Posterior cingulate gyrus (tissue), 11 donors: ENCODE measurements at places on chromosomes 1 and 21.

- no peak for DNase-seq
Observed at GRCh38 chr1:57270927-57271698, 152.7 kb downstream of the DAB1 start.

- DNase-seq, result no peak
Observed at GRCh38 chr1:223845037-223845809, 524 bp downstream of the TP53BP2 start.

DNA sequence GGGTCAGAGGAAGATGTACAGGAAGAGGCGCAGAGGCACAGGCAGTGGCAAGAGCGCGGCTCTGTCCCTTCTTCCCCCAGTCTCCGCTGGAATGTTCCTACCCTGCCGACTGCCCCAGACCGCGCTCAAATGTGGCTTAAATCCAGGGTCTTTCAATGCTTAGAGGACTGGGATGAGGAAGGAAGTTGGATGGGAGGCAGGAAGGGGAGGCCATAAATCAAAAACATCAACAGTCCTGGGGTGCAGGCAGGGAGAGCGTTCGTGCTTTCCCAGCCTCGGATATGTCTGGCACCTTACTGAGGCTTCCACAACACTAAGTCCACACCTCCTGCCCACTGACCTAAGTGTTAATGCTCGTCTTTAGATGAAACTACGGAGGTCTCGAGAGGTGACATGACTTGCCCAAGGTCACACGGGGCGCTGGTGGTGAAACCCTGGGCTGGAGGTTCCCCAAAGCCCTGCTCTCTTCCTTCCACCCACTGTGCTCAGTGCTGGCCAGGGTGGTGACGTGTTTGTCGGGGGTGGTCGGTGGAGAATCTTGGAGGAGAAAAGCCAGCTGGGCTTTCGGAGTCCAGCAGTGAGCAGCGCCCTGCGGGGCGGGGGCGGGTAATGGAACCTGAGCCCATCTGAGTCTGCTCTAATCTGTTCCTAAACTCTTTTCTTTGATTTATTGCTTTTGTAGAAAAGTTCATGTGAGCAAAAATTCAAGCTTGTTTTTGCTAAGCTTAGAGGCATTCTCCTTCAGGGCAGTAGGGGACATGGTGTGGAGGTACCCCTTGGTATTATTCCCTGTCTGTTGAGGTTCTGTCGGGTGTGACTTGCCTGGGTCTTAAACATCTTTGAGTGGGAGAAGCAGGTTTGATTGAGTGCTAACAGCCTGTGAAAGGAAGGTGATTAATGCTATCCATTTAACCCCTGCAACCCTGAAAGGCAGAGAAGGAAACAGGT lies 708 bp downstream of the CDA start:
- no peak for DNase-seq

GRCh38 chr1:46248122-46248920 lies 758 bp downstream of the RAD54L start:
- DNase-seq, result no peak

- no peak for DNase-seq
Observed at GRCh38 chr1:110070671-110071242, at the start of gene ALX3. Gene ALX3, minus strand, starts transcription at chr1:110070672. Its CDS starts 60 bp downstream, at chr1:110070612.

GRCh38 chr1:110224240-110224995 lies 14.3 kb downstream of the KCNC4 start:
- no peak for DNase-seq

GRCh38 chr1:209791920-209792319 lies 7.6 kb upstream of the C1orf74 start:
- no peak for DNase-seq

DNA sequence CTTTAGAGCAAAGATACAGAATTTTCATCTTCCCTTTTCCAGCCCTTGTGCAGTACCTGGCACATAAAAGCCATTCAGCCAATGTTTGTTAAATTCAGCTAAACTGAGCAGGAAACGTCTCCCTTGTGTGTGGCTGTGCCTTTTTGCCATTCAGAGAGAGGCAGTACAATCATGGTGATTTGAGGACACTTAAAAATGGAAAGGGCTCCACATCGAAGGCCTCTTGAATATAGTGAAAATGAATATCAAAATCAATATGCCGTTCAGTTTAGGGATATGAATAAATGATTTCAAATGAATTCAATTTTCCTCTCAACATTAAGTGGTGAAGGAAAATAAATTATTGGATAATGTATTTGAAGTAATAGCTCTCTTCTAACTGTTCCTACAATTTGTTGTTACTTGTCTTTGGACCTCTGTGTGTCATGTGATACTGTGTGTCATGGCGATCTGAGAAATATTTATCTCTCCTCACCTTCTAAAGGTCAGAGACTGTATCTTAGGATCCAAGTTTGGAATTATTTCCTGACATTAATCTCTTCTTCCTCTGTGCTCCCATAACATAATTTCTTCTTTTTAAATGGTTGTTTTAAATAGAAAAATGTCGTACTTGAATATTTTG lies 355.6 kb upstream of the ST6GALNAC5 start:
- no peak for DNase-seq

DNA sequence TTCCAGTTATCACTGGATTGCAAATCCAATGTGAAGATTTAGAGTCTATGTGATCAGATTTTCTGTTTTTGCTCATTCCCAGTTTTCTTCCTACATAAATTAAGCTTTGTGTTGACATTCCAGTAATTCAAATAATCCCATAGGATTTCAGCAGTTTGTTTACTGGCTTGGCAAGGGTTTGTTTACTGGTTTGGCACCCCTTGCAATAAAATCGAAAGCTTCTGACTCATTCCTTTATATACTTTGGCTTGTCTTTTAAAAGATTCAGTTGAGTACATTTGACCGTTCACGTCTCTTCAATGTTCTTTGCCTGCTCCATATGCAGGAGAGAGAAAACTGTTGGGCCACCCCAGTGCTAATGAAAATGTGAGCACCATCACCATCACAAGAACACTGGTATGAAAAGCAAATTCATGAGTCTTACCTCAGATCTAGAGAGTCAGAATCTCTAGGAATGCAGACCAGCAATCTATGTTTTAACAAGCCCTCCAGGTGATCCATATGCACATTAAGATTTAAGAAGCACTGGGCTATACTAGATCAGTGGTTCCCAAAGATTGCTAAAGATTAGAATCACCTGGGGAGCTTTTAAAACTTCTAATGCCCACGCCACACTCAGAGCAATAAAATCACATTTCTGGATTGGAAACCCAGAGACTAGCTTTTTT lies 32.8 kb downstream of the ZC3H11B start:
- no peak for DNase-seq

GRCh38 chr1:233082778-233083550 lies 132.6 kb downstream of the NTPCR start:
- no peak for DNase-seq

DNA sequence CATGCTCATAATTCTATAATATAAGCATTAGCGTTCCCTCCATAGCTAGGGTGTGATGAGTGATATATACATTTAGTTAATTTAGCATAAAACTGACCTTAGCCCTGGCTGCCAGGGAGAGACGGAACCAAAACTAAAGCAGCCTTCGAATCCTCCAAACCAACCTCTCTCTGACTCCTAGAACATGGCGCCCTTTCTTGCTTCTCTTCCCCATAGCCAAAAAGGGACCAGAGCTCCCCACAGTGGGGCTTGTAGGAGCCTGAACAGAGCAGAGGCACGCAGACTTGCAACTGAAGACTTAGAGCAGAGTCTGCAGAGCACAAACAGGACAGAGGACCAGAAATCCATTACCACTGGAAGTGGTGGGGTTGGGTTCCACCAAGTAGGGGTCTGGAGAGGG lies 17.7 kb downstream of the IRF2BP2 start:
- DNase-seq, result no peak

DNA sequence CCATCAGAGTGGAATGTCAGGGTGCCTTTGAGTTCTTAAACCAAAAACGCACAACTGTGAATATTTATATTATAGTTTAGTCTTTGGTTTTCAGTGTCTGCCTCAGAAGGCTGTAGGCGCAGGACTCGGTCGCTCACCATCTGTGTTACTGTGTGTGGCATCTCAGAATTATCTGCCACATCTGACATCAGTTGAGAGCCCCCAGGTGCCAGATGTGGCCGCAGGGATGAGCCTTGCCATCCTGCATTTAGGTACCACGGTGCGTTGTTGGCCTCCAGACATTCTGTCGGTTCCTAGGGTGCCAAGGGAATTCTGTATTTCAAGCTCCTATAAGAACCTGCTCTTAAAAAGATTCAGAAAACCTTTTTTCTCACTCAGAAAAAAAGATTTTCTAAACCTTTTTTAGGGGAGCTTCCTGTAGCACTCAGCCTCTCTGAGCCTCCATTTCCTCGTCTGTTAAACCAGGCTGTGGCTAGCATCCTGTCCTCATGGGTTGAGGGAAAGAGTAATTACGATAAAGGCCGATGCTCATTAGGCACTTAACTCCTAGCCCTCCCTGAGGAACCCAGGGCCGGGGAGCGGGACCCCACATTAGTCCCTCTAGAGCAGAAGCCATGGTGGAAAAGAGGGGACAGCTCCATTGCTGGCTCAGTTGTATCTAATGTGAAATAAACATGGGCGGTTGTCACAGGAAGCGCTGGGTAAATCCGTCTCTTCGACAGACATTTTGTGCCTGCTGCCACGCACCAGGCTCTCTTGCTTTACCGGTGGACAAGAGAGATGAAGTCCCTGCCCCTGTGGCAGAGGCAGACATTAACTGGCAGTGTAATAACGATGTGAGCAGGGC lies 70.2 kb upstream of the MORC3 start:
- DNase-seq, result no peak

- no peak for DNase-seq
Observed at GRCh38 chr1:118479351-118479750, 294.3 kb upstream of the SPAG17 start.

DNA sequence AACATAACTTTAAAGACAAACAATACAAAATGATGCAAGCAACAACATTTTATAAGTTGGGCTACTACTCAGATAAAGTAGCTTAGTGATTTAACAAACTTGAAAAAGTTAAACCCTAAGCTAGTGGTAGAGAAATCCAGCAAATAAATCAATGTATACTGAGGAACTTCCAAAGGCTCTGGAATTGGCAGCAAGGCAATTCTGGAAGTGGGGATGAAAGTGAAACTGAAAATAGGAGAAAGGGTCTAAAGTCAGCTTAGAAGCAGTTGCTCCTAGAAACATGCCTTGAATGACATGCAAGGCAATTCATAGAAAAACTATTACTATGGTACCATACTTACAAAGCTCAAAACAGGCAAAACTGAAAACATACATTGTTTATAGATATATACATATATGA lies 90.0 kb upstream of the CAMK1G start:
- no peak for DNase-seq

DNA sequence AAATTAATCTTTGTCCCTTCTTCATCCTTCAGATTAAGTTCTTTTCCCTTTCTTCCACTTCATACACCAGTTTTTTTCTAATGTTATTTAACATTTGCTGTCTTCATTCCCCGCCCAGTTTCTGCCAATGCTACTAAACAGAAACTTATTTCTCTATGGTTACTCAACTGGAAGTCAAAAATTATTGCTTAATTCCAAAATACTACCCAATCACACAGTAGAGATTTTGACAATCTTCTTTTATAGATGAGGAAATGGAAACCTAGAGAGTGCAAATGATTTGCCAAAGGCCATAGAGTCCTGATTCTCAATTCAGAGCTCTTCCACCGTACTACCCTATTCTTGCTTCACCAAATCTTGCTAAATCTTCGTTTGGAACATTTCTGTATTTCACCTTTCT lies 58.1 kb upstream of the SH3GLB1 start:
- DNase-seq, result no peak

DNA sequence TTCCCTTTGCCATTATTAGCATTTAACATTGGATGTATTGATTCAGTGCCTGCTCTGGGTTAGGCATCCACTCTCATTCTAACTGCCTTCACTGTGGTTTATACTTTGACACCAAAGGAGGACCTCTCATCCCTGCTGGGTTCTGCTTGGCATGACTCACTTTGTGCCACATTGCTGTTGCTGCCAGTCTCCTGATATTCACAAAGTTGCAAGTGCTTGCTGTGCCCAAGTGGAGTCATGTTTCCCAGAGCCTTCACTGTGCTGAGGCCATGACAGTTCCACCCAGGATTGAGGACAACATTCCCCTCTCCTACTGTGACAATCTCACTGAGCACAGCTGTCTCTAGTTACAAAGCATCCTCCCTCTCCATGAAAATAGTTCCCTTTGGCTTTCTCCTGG lies 519.9 kb upstream of the USP24 start:
- DNase-seq, result no peak

DNA sequence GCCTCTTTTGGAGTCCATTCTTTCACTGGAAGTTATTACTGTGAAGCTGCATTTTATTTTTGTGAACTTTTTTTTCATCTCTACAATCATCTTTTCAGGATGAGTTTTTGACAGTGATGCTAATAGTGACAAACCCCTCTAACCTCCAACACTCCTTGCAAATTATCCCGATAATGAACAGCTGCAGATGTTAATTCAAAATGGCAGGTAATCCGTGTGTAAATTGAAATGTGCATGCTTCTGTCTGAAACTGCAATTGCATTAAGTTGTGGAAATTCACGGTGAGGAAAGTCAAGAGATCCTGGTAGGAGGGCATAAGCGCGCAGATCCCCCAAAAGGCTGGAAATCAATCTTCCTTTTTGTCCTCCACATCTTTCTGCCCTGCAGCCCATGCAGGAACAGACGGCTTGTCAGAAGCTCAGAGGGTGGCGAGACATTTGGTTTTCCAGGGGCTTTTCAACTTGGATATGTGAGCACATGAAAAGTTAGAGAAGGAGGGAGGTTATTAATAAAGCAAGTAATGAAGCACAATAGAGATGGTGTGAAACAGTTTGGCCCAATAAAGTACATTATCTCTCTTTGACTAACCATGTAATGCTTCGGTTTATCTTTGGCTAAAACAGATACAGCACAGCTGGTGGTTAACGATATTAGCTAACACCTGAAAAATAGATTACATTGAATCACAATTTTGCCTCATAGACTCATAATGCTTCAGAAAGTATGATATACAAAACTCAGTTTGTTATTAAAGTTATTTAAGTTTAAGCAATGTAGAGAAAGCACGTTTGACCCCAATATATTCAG lies 143.5 kb upstream of the COA6 start:
- no peak for DNase-seq
